ENCODE measurements at places on chromosomes 4 and X. TPM values are rescaled to one million over a fixed set of nuclear protein-coding genes. Genes with fewer than 3 reads are reported as not detected.

GRCh38 chr4:89357340-89357739 lies 49.7 kb upstream of the GPRIN3 start:
- no peak for DNase-seq
- no peak overlapping the region for H3K4me3 ChIP-seq
- no peak overlapping the region for H3K27ac ChIP-seq
- H3K36me3 ChIP-seq, result no peaks in the 10 kb centered on the region

DNA sequence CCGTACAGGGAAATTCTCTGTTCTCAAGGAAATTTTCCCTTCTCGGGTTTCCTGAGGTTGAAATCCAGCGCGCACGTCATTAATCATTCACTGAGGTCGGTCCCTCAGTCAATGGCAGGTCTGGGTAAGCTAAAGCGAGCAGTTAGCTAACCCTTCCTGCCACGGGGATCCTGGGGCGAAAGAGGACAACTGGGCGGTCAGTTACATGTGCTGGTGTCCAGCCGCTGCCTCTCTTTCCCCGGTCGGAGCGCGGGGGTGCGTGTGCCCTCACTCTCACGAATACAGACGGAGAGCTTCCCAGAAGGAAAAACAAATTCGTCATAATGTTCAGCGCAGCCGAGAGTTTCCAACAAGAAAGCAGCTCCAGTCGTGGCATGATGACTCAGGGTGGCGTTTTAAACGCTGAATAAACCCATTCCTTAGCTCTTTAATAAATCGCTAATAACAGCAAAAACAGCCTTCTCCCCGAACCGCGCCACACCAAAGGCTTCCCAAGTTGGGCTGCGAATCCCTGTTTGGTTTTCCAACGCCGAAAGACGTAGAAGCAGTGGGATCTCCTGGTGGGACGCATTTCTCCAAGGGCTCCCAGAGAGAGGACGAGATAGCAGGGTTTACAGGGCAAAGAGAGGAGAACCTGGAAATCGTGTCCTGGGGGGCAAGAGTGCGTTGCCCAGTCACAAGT lies 752 bp upstream of the FGF5 start:
- no peaks in the 10 kb centered on the region for H3K27me3 ChIP-seq
- no peak for DNase-seq
- H3K4me3 ChIP-seq, result no peak overlapping the region
- H3K4me1 ChIP-seq, result no peaks in the 10 kb centered on the region

DNA sequence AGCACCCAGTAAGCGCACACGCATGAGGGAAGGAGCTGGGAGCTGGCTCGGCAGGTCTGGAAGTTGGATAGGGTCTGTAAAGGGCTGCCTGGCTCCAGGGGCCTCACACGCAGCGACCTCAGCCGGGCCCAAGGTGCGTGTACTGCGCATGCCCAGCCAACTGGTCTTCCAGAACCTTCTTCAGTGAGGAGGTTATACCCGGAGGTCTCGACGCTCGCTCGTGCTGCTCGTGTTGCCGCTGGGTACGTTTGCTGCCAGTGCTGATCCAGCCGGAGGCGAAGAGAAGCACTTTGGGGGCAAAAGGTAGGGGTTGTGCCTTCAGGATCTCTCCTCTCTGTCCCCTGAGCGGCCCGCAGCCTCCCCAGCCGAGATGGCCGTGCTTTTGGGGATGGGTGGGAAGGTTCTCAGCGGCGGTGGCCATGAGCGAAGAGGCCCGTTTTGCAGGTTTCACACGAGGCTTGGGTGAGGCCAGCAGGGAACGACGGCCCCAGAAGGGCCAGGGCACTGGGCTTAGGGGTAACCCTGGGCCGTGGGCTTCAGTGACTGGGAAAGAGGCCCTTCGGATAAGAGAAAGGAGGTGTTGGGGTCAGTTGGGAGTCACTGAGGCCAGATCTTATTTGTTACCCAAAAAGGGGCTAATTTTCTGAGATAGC lies 3.8 kb upstream of the CXCL9 start:
- H3K4me1 ChIP-seq, result peaks cover 9% of the 10 kb centered on the region
- H3K27ac ChIP-seq, result no peak overlapping the region
- no peak overlapping the region for H3K4me3 ChIP-seq
- no peak for DNase-seq
- no peaks in the 10 kb centered on the region for H3K27me3 ChIP-seq

GRCh38 chr4:103092245-103092644 lies 7.4 kb downstream of the BDH2 start:
- no peak for DNase-seq
- no peaks in the 10 kb centered on the region for H3K27me3 ChIP-seq
- peak overlapping the region; percentile 21 for H3K27ac ChIP-seq
- H3K4me3 ChIP-seq, result peak overlapping the region; percentile 41
- H3K4me1 ChIP-seq, result peaks cover 35% of the 10 kb centered on the region

GRCh38 chr4:164221631-164222030 lies 532.3 kb upstream of the SMIM31 start:
- no peak for DNase-seq
- H3K4me3 ChIP-seq, result no peak overlapping the region
- no peaks in the 10 kb centered on the region for H3K4me1 ChIP-seq
- H3K36me3 ChIP-seq, result no peaks in the 10 kb centered on the region
- no peaks in the 10 kb centered on the region for H3K27me3 ChIP-seq

DNA sequence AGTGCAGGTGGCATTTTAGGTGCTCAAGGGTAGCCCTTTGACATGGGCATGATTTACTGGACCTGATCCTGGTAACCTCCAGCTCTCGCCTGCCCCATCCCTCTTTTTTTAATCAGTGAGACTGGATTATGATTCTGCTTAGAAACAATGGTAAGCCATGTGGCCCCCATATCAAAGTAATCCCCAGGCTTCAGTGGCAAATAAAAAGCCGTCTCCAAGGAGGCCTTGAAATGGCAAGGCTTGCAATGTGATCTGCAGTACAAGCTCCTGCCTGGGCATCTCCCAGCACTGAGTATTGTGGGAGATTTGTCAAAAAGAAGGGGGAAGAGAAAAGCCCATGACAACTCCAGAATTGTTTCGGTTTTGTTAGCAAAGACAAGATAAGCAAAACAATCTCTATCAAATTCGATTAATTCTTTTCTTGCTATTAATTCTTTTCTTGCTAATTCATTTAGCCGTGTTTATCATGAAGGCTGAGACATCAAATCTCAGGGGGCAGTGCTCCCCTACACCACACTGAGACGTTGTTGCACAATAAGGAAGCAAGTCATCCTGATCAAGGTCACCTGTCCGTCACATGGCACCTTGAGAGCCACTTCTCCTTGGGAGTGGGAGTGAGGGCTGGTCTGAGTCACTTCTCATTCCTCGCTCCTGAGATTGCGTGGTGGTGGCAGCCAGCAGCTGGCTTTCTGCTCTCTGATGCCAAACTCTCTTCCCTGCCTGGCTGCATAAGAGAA lies 312.7 kb upstream of the GATB start:
- H3K27me3 ChIP-seq, result no peaks in the 10 kb centered on the region
- no peak for DNase-seq
- H3K4me1 ChIP-seq, result peaks cover 5% of the 10 kb centered on the region
- no peak overlapping the region for H3K4me3 ChIP-seq
- no peak overlapping the region for H3K27ac ChIP-seq
- no peaks in the 10 kb centered on the region for H3K36me3 ChIP-seq

DNA sequence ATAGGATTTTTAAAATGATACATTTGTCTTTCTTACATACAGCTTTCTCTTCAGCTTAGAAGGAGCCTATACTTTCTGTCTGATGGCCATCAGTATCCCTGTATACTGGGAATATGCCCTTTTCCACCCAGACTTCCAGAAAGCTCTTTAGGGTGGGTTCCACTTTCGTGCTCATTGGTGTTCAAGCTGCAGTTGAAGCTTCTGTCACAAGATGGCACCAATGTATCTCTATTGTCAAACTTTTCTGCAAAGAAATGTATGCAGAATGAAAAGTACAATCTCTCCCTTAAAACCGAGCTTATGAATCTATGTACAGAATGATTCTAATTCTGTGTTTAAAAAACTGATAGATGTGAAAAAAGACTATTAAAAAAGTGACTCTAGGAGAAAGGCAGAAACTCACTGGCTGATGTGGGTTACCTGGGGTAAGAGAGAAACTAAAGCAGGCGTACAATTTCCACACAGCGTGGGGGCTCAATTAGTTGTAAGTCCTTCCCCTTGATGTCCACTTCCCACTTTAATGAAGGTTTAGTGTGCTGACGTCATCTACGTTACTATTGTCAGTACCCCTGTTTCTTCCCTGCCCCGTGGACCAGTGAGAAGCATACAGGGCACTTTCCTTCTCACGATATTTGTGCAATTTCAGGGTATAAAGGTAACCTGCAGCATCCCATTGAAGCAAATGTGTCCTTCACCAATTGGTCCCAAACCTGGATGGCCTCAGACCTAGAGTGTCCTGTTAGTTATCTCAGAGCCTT lies 57.3 kb upstream of the TCEAL2 start:
- H3K27ac ChIP-seq, result no peak overlapping the region
- no peaks in the 10 kb centered on the region for H3K27me3 ChIP-seq
- no peaks in the 10 kb centered on the region for H3K4me1 ChIP-seq

DNA sequence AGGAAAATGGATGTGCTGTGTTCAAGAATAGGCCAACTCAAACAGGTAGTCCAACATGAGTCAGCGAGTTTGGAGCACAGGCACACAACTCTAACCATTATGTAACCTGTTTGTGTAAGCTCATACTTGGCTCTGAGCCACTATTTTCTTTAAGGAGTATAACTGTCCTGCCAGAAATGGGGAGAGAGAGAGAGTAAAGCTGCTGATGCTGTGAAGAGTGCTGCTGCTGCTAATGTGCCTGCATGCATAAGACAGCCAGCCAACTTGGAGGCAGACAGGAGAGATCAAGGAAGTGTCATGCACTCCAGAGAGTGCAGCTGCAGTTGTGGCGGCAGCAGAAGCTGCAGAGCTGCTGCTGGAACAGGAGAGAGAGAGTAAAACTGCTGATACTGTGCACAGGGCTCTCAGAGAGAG lies 11.7 kb upstream of the STATH start:
- H3K27ac ChIP-seq, result no peak overlapping the region
- H3K36me3 ChIP-seq, result no peaks in the 10 kb centered on the region
- H3K4me3 ChIP-seq, result no peak overlapping the region
- DNase-seq, result no peak

DNA sequence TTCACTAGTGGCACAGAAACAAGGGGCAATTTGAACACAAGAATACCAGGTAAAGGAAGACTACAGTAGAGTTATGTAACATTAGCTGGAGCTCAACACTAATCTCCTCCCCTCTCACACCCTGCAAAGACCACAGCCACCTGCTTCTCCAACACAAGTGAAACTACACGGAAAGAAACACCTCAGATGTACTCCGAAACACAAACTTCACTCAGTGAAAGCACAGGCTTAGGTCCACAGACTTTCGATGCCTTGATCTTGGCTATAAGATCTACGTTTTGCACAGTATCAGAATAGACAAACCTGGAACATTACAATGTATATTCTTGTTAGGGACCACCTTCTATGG lies 7.6 kb downstream of the ACSL1 start:
- H3K27me3 ChIP-seq, result no peaks in the 10 kb centered on the region
- no peak overlapping the region for H3K4me3 ChIP-seq
- no peaks in the 10 kb centered on the region for H3K36me3 ChIP-seq
- no peak for DNase-seq
- peaks cover 3% of the 10 kb centered on the region for H3K4me1 ChIP-seq

Gene IL2
- total RNA-seq, result not detected

Gene UGT2B15
- total RNA-seq, result not detected

Gene PROM1
- 0.14 TPM for total RNA-seq

Gene ARX
- not detected for total RNA-seq

Gene UGT8
- total RNA-seq, result not detected

Gene TMEM150C
- total RNA-seq, result not detected

Gene C4orf50
- total RNA-seq, result 0.32 TPM

Gene TRO
- not detected for total RNA-seq

Gene NRK
- total RNA-seq, result not detected
